ENCODE measurements at places on chromosomes 6 and 20. TPM values are rescaled to one million over a fixed set of nuclear protein-coding genes. Genes with fewer than 3 reads are reported as not detected.
A peak's percentile ranks its signal among the peaks of the same experiment; 100 is the strongest.

GRCh38 chr6:67361264-67361663 lies 1273.8 kb upstream of the ADGRB3 start:
- H3K27ac ChIP-seq: no peak overlapping the region
- no peak overlapping the region for H3K4me3 ChIP-seq
- DNase-seq: no peak
- no peaks in the 10 kb centered on the region for H3K36me3 ChIP-seq
- no peaks in the 10 kb centered on the region for H3K27me3 ChIP-seq
- no peaks in the 10 kb centered on the region for H3K4me1 ChIP-seq

DNA sequence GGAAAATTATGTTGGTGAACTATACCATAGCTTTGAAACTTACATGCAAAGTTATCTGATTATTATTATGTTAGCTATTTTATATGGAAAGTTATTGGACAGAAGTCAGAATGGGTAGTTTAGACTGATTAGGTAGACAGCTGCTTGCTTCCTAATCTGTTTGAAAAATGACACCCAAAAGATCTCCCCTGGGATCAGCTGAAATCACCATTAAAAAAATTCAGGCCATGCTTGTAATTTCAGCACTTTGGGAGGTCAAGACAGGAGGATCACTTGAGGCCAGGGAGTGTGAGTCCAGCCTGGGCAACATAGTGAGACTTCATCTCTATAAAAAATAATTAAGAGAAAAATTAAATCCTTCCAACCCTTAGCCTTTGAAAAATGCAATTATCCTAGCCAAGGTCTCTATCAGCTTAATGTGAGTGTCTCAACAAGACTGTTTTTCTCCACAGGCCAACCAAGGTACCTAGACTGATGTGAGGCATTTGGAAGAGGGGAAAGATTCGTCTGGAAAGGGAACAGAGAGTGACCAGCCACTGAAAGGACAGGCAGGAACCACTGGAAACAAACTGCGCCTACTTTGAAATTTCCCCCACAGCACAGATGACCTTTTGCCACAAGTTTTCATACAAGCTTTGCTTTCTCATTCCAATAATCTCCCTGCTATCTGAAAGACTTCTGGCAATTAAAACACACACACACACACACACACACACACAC lies 232.3 kb downstream of the GMPR start:
- no peaks in the 10 kb centered on the region for H3K4me1 ChIP-seq
- no peak for DNase-seq
- H3K4me3 ChIP-seq: no peak overlapping the region
- H3K27me3 ChIP-seq: no peaks in the 10 kb centered on the region
- H3K36me3 ChIP-seq: no peaks in the 10 kb centered on the region

DNA sequence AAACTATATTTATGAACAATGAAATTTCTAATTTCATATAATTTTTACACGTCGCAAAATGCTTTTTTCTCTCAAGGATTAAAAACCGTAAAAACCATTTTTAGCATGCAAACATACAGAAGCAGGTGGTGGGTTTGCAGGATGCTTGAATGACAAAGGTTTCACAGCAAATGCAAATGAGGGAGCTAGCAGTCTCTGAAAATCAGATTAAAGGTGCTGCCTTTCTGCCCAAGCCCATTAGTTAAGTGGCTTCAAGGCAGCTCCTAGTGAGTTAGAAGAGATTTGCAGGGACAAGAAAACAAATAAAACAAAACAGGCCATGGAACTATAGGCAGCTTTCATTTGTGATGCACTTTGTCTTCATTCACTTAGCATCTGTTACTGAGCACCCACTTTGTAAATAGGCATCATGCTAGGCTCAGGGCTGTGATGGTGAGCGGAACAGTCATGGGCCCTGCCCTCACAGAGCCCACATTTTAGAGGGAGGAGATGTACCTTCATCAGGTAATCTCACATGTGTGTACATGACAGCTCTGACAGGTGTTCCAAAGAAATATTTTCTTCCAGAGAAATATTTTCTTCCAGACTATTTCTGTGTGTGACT lies 29.5 kb downstream of the NAPB start:
- no peak overlapping the region for H3K27ac ChIP-seq
- H3K4me3 ChIP-seq: no peak overlapping the region
- H3K36me3 ChIP-seq: peaks cover 4% of the 10 kb centered on the region
- DNase-seq: no peak
- H3K27me3 ChIP-seq: no peaks in the 10 kb centered on the region
- peaks cover 4% of the 10 kb centered on the region for H3K4me1 ChIP-seq

DNA sequence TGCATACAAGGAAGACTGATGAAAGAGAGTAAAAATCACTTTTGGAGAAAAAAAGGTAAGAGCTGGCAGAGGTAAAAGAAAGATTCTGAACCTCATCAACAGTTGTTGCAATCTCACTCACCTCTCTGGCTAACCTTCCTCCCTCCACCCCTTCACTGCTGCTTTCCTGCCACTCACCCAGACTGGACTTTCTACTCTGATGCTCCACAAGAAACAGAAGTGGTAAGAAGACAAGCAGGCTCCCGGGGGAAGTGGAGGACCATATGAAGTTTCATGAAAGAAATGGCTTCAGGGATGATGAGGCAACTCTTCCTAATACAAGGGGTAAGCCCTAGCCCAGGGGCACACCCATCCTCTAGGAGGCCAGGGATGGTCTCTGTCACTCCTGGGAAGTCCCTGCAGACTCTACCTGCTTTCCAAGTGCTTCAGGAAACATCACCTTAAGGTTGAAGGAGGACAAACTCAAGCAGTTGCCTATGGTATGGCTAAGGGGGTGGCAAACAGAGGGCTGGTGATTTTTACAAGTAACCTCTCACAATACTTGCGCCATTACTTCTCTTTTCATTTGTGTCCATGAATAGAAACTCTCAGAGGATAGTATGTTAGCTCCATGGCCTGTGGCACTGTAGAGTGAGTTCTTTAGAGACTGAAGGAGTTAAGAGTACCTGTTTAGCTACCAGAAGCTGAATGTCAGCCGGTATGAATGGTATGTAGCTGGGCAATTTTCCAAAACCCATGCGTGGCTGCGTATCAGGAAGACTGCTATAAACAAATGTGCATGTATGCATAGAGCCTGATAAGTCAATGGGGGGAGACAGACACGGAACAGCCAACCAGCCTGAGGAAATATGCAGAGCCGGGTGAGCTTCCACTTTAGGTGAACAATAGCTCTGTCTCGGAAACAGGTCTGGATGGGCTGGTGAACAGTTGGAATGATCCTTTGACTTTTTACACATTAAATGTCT lies 112.0 kb downstream of the BACH2 start:
- H3K27ac ChIP-seq: no peak overlapping the region
- DNase-seq: no peak
- H3K36me3 ChIP-seq: no peaks in the 10 kb centered on the region
- H3K4me1 ChIP-seq: no peaks in the 10 kb centered on the region
- no peak overlapping the region for H3K4me3 ChIP-seq

Gene BTN1A1
- not detected for total RNA-seq

DNA sequence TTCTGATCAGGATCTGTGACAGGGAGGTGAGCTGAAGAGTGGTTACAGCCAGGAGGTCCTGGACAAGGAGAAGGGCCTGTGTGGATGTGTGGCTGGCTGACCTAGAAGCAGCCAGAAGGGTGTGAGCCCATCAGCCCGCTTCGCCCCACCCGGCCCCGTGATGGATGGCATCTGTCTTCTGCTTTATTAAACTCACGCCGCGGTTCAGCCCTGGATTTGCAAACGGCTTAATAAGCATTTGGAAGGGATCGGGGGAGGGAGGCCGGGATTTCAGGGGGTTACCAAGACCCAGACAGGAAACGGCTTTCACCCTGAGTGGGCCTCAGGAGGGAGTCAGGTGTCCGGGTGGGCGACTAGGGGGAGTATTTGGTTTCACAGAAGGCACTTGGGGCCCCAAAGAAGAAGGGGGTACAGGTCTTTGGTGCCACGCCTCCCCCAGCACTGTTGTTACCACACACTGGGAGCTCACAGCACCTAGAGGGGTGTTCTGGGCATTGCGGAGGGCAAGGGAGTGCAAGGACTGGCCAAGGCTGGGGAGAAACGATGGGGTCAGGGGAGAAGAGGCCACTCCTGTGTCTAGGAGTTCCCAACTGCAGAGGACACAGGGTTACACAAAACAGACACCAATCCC lies 53.8 kb upstream of the FOXP4 start:
- H3K27me3 ChIP-seq: no peaks in the 10 kb centered on the region
- no peak overlapping the region for H3K4me3 ChIP-seq

- peak overlapping the region; percentile 77 for H3K4me3 ChIP-seq
- peak overlapping the region; percentile 97 for H3K27ac ChIP-seq
- peak; percentile 72 for DNase-seq
- no peaks in the 10 kb centered on the region for H3K36me3 ChIP-seq
- no peaks in the 10 kb centered on the region for H3K4me1 ChIP-seq
These were observed 471 bp downstream of the EZR start for GRCh38 chr6:158818581-158819212.

DNA sequence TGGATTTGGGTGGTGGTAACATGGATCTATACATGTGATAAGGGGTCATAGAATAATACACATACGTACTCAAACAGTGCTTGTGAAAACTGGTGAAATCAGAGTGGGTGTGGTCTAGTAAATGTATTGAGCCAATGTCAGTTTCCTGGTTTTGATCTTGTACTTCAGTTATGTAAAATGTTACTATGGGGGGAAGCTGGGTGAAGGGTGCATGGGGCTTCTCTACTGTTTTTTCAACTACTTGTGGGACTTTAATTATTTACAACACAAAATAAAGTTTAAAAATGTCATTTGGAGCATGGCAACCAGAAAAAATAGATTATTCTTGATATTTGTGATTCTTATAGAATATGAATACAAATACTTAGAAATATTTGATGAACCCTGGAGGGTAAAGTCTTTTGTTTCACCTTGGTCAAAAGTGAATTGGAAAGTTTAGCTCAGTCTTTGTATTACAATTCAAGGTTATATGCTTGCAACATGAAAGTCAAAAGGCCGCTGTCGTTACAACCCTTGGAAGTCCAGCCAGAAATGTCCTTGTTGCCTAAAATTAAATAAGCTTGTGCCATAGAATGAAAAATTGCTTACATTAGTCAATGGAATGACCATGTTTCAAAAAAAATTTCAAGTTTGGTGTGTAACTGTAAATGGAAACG lies 74.1 kb downstream of the TXNDC5 start:
- no peaks in the 10 kb centered on the region for H3K36me3 ChIP-seq
- DNase-seq: no peak
- no peak overlapping the region for H3K27ac ChIP-seq
- no peak overlapping the region for H3K4me3 ChIP-seq

Gene PAX1
- total RNA-seq: not detected

GRCh38 chr6:30763155-30763617 lies 18.8 kb upstream of the IER3 start:
- peak overlapping the region; percentile 57 for H3K27ac ChIP-seq
- H3K36me3 ChIP-seq: no peaks in the 10 kb centered on the region
- no peaks in the 10 kb centered on the region for H3K27me3 ChIP-seq
- no peaks in the 10 kb centered on the region for H3K4me1 ChIP-seq
- H3K4me3 ChIP-seq: no peak overlapping the region
- DNase-seq: no peak

GRCh38 chr20:31566658-31567379 lies 38.3 kb upstream of the ID1 start:
- peak overlapping the region; percentile 47 for H3K27ac ChIP-seq
- H3K4me1 ChIP-seq: no peaks in the 10 kb centered on the region
- no peak for DNase-seq

GRCh38 chr6:123966618-123967017 lies 163.0 kb downstream of the NKAIN2 start:
- H3K36me3 ChIP-seq: no peaks in the 10 kb centered on the region
- H3K27me3 ChIP-seq: no peaks in the 10 kb centered on the region
- no peaks in the 10 kb centered on the region for H3K4me1 ChIP-seq

Gene HLA-DOB
- 0.58 TPM for total RNA-seq

Gene FOXC1
- 0.69 TPM for total RNA-seq

- no peaks in the 10 kb centered on the region for H3K27me3 ChIP-seq
- no peak overlapping the region for H3K27ac ChIP-seq
- no peaks in the 10 kb centered on the region for H3K4me1 ChIP-seq
- H3K36me3 ChIP-seq: no peaks in the 10 kb centered on the region
- no peak for DNase-seq
- H3K4me3 ChIP-seq: no peak overlapping the region
These were observed 14.1 kb upstream of the KCNG1 start for GRCh38 chr20:51036827-51037531.

Gene PBOV1
- not detected for total RNA-seq

DNA sequence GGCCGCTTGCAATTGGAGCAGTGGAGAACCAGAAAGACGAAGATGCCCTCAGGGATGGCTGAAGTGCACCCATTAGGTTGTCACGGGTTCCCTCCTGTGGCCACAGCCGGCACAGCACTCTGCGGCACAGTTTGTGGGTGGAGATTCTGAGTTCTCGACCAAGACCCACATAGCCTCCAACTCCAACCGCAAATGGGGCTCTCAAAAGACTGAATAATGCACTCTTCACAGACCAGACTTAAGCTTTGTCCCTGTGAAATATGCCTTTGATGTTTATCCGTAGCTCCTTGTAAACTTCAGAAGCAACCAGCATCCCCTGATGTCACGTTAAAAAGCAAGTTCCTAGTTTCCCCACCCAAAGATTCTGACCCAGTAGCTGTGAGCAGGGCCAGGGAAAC lies 934 bp upstream of the CST9 start:
- H3K27ac ChIP-seq: no peak overlapping the region
- DNase-seq: peak; percentile 82
- H3K4me3 ChIP-seq: no peak overlapping the region
- no peaks in the 10 kb centered on the region for H3K4me1 ChIP-seq
- no peaks in the 10 kb centered on the region for H3K27me3 ChIP-seq

Data from colonic mucosa (tissue), 4 donors.